ENCODE measurements at places on chromosomes 7 and 10. TPM values are rescaled to one million over a fixed set of nuclear protein-coding genes. Genes with fewer than 3 reads are reported as not detected.

- H3K27me3 ChIP-seq: no peaks in the 10 kb centered on the region
- no peaks in the 10 kb centered on the region for H3K4me1 ChIP-seq
- H3K36me3 ChIP-seq: no peaks in the 10 kb centered on the region
- H3K27ac ChIP-seq: no peak overlapping the region
Measured at GRCh38 chr10:118300320-118300719, 41.8 kb downstream of the FAM204A start.

- no peaks in the 10 kb centered on the region for H3K27me3 ChIP-seq
- no peak overlapping the region for H3K27ac ChIP-seq
- DNase-seq: no peak
- H3K4me1 ChIP-seq: no peaks in the 10 kb centered on the region
- no peak overlapping the region for H3K4me3 ChIP-seq
- no peaks in the 10 kb centered on the region for H3K36me3 ChIP-seq
Measured at GRCh38 chr7:90425376-90425775, 22.1 kb downstream of the CLDN12 start.

GRCh38 chr10:106224676-106225075 lies 939.8 kb downstream of the SORCS1 start:
- H3K27me3 ChIP-seq: no peaks in the 10 kb centered on the region
- H3K4me1 ChIP-seq: no peaks in the 10 kb centered on the region
- no peak for DNase-seq
- H3K27ac ChIP-seq: no peak overlapping the region
- no peak overlapping the region for H3K4me3 ChIP-seq

DNA sequence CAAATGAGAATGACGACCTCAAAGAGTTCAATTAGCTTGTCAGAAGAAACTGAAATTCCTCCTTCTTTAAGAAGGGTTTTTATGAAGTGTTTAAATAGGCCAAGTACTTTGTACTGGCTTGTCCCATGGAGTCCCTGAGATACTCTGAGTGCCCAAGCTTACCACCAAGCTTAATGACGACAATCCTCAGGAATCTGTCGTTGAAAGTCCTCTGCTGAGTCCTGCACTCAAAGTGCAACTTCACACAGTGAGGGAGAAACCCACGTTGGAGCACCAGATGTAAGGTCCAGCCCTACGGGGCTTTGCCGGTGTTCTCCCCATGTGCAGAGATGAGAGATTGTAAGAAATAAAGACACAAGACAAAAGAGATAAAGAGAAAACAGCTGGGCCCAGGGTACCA lies 42.8 kb upstream of the AKR1C2 start:
- H3K27ac ChIP-seq: no peak overlapping the region
- no peak for DNase-seq
- no peaks in the 10 kb centered on the region for H3K4me1 ChIP-seq
- H3K36me3 ChIP-seq: no peaks in the 10 kb centered on the region
- H3K27me3 ChIP-seq: no peaks in the 10 kb centered on the region

- H3K4me1 ChIP-seq: no peaks in the 10 kb centered on the region
- no peak for DNase-seq
- H3K27me3 ChIP-seq: no peaks in the 10 kb centered on the region
Measured at GRCh38 chr7:102215256-102215655, 71.4 kb upstream of the SH2B2 start.

DNA sequence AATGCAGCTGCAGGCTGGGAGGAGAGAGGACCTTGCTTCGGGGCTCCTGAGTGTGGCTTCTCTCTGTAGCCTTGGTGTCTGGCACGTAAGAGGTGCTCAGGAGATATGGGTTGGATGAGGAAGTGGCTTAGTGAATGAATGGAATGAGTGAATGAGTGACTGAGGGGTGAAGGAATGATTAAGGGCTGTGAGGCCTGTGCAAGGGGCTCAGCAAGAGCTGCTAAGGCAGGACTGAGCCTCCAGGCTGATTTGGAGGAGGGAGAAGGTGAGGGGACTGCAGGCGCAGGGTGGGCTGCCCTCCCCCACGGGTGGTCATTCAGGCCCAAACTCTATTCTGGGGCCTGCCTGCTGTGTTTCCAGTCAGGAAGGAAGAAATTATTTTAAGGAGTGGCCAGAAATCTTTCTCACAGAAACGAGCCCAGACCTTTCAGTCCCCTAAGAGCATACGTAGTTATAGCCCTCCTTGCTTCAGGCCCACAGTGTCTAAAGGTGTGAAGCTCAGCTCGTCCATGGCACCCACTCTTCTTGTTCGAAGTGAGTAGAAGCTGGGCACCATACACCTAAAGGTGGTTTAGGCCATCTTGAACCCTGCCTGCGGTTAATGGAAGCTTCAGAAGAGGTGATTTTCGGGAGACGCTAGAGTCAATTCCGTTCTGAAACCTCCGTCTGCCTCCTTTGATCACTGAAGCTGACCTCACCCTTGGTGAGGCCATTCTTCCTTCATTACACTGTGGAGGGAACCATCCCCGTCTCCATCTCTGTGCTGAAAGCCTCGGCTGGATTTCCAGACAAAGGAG lies 49.5 kb upstream of the SAMD8 start:
- no peak for DNase-seq
- no peaks in the 10 kb centered on the region for H3K36me3 ChIP-seq
- H3K4me1 ChIP-seq: peaks cover 13% of the 10 kb centered on the region
- H3K4me3 ChIP-seq: no peak overlapping the region

GRCh38 chr10:98055841-98056516 lies 25.6 kb upstream of the CRTAC1 start:
- H3K4me3 ChIP-seq: no peak overlapping the region
- H3K4me1 ChIP-seq: no peaks in the 10 kb centered on the region
- H3K27ac ChIP-seq: no peak overlapping the region
- H3K36me3 ChIP-seq: no peaks in the 10 kb centered on the region

DNA sequence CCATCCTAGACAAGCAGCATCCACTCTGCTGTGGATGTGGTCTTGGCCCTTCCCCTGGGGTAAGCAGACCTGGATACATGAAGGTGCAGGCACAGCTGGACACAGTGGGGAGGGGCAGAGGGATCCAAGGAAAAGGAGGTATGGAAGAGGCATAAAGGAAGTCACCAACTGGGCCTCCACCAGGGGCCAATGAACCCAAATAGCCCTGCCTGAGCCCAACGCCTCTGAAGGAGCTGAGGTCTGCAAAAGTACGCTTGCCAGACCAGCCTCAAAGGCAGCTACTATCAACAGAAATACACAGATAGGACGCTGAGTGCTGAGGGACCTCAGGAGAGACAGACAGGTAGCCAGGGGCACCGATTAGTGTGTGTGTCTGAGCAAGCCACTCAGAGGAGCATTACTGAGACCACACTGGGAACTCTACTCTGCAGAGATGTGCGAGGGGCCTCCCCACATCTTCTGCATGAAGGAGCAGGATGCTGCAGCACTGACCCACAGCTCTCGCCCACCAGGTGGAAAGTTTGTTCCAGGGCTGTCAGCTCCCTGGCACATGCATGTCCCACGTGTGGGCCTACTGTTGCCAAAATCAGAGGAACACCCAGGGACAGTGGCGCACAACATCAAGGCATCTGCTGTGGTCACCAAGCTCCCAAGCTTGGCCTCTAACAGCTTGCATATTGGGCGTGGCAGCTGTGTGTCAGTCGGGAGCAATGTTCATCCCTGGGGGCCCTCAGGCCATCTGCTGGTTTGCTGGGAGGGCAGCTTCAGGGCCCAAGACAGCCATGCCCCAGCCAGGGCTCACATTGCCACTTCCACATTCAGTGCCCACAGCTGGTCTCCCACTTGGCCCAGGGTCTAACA lies 40.0 kb downstream of the MKI67 start:
- H3K4me3 ChIP-seq: no peak overlapping the region
- peak; percentile 44 for DNase-seq
- no peak overlapping the region for H3K27ac ChIP-seq
- no peaks in the 10 kb centered on the region for H3K36me3 ChIP-seq
- no peaks in the 10 kb centered on the region for H3K4me1 ChIP-seq
- H3K27me3 ChIP-seq: no peaks in the 10 kb centered on the region

DNA sequence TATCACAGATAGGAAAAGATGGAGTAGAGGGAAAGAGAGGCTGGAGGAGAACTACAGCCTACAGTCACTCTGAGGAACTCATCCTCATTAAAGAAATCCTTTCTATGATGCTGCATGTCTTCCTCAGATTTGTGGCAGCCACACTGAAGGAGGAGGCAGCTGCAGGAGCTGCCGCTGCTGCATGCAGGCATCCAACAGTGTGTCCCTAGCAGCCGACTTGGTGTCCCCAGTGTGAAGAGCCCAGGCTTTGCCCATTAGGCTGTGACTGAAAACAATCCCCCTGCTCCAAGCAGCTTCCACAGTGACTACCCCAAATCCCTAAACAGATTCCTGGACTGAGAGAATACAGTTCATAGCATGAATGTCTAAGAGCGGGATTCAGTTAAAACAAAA lies 23.1 kb downstream of the SKIDA1 start:
- H3K27me3 ChIP-seq: no peaks in the 10 kb centered on the region
- peaks cover 45% of the 10 kb centered on the region for H3K4me1 ChIP-seq
- H3K4me3 ChIP-seq: no peak overlapping the region
- no peaks in the 10 kb centered on the region for H3K36me3 ChIP-seq

DNA sequence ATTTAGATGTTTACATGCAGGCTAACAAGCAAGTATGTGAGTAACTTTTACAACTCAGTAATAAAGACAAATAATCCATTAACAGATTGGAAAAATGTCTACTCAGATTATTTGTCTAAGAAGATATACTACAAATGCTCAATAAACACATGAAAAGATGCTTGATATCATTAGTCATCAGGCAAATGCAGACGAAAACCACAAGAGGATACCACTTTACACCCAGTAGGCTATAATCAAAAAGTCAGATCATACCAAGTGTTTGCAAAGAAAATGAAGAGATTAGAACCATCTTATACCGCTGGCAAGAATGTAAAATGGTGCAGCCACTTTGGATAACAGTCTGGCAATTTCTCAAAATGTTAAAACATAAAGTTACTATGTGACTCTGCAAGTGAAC lies 84.1 kb downstream of the MALSU1 start:
- peaks cover 55% of the 10 kb centered on the region for H3K36me3 ChIP-seq
- no peak for DNase-seq
- H3K27me3 ChIP-seq: no peaks in the 10 kb centered on the region
- no peak overlapping the region for H3K4me3 ChIP-seq
- no peaks in the 10 kb centered on the region for H3K4me1 ChIP-seq
- no peak overlapping the region for H3K27ac ChIP-seq

DNA sequence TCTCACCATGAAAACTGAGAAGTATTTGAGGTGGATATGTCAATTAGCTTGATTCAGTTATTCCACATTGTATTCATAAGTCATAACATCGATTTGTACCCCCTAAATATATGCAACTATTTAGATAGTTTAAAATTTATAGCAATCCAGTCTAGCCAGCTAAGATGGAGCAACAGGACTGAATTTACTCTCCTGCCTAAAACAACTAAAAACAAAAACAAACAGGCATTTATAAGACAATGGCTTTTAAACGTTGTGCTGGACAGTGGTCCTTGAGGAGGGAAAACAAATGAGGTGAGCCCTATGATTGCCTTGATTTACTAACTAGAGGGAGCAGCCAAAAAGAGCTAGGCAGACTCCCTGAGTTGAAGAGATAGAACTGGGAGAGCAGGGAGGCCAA lies 814 bp upstream of the GPAM start:
- no peak overlapping the region for H3K27ac ChIP-seq
- no peaks in the 10 kb centered on the region for H3K36me3 ChIP-seq
- H3K27me3 ChIP-seq: no peaks in the 10 kb centered on the region
- peak overlapping the region; percentile 99 for H3K4me3 ChIP-seq

GRCh38 chr7:81484261-81484660 lies 285.6 kb downstream of the HGF start:
- H3K36me3 ChIP-seq: no peaks in the 10 kb centered on the region
- no peaks in the 10 kb centered on the region for H3K4me1 ChIP-seq
- no peak overlapping the region for H3K4me3 ChIP-seq

- H3K27me3 ChIP-seq: no peaks in the 10 kb centered on the region
- no peak overlapping the region for H3K4me3 ChIP-seq
- H3K36me3 ChIP-seq: no peaks in the 10 kb centered on the region
- no peak overlapping the region for H3K27ac ChIP-seq
Measured at GRCh38 chr10:63665670-63666134, 144.5 kb downstream of the REEP3 start.

DNA sequence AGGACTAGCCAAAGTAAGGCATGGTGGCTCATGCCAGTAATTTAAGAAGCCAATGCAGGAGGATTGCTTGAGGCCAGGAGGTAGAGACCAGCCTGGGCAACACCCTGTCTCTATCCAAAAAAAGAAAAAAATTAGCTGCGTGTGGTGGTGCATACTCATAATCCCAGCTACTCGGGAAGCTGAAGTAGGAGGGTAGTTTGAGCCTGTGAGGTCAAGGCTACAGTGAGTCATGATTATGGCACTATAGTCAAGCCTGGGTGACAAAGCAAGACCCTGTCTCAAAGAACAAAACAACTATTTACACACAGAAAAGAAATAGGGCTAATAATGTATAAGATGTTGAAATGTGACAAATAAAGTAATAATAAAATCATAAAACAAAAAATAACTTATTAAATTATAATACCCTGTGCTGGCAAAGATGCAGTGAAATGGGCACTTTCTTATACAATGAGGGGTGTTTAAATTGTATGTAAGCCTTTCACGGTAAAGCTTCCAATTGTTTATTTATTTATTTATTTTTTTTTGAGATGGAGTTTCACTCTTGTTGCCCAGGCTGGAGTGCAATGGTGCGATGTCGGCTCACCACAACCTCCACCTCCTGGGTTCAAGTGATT lies 175.2 kb downstream of the TPST1 start:
- H3K36me3 ChIP-seq: peaks cover 6% of the 10 kb centered on the region
- DNase-seq: no peak
- no peak overlapping the region for H3K27ac ChIP-seq
- no peaks in the 10 kb centered on the region for H3K27me3 ChIP-seq
- no peak overlapping the region for H3K4me3 ChIP-seq

DNA sequence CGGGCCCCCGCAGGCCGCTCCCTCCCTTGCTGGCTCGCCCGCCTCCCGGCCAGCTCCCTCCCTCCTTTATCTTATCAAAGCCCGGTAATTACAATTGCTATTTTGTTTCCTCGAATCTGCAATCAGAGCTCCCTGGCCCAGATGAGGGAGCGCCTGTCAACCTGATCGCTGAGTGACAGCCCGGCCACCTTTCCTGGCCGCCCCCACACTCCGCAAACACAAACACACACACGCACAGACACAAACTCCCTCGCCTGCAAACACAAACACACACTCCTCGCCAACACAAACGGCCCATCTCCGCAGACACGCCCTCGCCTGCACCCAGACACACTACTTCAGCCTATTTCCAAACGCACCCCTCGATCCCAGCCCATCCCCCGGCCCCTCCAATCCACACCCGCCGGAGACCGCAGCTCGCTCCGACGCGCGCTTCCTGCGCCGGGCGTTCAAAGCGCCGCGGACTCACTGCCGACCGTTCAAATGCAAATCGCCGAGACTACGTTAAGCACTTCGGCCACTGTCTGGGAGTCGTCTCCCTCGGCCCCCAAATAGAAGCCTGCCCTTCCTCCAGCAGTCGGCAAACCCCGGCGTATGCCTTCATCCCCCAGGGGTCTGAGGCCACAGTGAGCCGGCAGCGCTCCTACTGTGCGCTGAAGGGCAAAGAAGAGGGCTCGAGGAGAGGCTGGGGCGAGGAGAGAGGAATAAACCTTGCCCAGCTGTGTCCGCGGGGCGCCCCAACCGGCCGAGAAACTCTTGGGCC lies 3.0 kb upstream of the FGF8 start:
- H3K27ac ChIP-seq: no peak overlapping the region
- H3K4me1 ChIP-seq: peaks cover 22% of the 10 kb centered on the region
- H3K4me3 ChIP-seq: peak overlapping the region; percentile 67
- peaks cover 27% of the 10 kb centered on the region for H3K36me3 ChIP-seq

GRCh38 chr10:113463777-113464176 lies 89.1 kb upstream of the HABP2 start:
- no peak for DNase-seq
- H3K4me1 ChIP-seq: peaks cover 3% of the 10 kb centered on the region
- no peaks in the 10 kb centered on the region for H3K27me3 ChIP-seq
- H3K27ac ChIP-seq: no peak overlapping the region

GRM8 gene
- 1.8 TPM for total RNA-seq

EPDR1 gene
- total RNA-seq: 7.8 TPM

TAF3 gene
- total RNA-seq: 9.0 TPM

AKR1C3 gene
- 12.0 TPM for total RNA-seq

GSTO2 gene
- total RNA-seq: 17.8 TPM

POLL gene
- 51.8 TPM for total RNA-seq

KIF5B gene
- total RNA-seq: 101 TPM

CYP3A7 gene
- total RNA-seq: not detected

All from endodermal cell (in vitro differentiated cells).